NCI-H2171 (cell line): ENCODE measurements at places on chromosomes 12 and 14.

- no peak for DNase-seq
Measured at GRCh38 chr12:65472079-65472478, 193.6 kb downstream of the MSRB3 start.

DNA sequence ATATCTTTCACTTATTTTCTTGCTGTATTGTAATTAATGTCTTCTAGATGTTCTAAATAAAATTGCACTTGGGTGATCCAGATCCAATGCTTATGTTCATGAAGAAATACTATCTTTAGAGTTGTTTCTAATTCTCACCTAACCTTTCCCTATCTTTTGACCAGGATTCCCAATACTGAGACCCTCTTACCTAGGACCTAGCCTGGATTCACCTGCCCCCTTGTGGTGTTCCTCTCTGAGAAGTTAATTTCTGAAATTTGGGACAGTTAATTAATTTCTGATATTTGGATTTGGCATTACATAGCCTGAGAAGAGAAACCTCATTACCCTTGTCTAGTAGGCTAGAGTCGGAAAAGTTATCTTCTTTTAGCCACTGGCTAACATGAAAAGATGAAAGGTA, 29.5 kb downstream of the FOXA1 start:
- DNase-seq: no peak

DNA sequence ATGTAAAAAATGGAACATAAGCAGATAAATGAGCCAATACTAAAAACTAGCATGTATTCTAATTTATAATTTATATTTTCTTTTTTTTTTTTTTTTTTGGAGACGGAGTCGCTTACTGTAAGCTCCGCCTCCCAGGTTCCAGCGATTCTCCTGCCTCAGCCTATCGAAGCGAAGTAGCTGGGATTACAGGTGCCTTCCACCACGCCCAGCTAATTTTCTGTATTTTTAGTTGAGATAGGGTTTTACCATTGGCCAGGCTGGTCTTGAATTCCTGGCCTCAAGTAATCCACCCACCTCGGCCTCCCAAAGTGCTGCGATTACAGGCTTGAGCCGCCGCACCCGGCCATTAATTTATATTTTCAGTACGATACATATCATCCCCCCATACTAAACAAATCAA, 2.7 kb downstream of the MAPK1IP1L start:
- DNase-seq: no peak

DNA sequence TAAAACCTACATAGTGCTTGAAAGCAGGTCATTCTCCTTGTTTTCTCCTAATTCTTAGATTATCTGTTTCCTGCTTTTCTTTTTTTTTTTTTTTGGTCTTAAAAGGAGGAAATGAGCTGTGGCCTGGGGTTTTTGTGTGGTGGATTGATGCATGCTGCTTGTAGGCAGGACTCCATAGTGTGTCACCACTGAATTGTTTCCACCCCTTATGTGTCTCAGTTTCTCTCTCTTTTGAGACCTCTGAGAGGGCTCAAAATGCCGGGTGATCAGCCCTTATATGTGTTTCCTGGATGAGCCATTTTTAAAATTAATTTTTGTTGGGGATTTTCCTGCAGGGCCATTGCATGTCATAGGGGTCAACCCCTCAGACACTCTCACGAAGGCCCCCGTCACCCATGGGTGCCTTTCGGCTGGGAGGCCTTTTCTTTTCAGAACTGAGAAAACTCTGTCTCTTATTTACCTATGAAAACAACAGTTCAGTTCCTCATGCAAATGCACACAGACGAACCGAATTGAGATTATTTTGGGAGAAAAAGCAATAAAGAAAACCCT, 32.0 kb upstream of the LRRK2 start:
- DNase-seq: no peak

- no peak for DNase-seq
Measured at GRCh38 chr14:56949828-56950227, 139.5 kb upstream of the OTX2 start.
